ENCODE measurements at places on chromosomes 3 and 15.

DNA sequence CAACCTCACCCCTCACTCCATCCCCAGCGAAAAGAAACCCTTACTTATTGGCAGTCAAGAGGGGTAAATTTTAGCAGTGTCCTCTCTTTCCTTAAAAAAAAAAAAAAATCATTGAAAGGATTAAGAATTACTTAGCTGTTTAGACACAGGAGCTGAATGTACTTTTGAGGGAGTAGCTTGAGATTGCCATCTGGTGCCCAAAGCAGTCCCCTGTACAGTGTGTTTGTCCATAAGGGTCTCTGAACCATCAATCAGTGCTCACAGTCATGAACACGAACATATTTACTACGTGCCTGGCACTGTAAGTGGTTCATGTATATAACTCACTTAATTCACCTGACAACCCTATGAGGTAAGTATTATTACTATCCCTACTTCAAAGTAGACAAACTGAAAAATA, 463.5 kb downstream of the RAP2B start:
- DNase-seq, result no peak

- DNase-seq, result no peak
Measured at GRCh38 chr3:31562525-31562924, 29.8 kb downstream of the STT3B start.

DNA sequence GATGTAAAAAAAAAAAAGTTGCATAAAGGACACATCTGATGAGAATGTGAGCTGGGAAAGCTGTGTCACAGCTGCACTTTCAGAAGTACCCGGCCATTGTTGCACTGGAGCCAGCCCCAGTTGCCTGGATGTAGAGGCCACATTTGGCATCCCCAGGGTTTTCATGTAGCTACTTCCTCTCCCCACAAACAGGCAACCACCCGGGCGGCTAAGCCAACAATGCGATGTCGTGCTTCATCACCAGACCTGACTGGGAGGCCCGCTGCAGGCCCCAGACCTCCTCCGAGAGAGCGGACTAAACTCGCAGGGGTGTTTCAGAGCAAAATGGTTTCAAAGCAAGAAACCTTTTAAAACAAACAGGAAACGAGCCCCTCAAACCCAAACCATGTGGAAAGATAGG, 142.3 kb downstream of the TMCO5A start:
- DNase-seq, result no peak

GRCh38 chr15:53837263-53837662, 77.8 kb upstream of the WDR72 start:
- DNase-seq, result no peak

GRCh38 chr15:97745481-97746071, 214.9 kb upstream of the ARRDC4 start:
- no peak for DNase-seq

DNA sequence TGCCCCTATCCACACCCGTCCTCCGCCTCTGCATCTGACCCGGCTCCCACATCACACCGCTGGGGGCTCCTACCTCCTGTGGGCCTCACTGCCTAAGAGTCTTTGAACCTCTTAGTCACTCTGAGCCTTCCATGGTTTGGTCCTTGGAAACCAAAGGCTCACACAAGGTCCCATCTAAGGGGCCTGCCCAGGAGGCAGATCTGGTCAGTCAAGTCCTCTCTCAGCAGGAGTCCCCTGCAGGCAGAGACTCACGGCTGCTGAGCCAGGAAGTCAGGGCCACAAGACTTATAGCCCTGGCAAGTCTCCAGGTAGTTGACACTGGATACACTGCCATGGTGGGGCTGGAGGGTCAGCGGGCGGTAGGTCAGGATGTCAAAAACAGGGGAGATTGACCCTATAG, 31.2 kb upstream of the ALDH1L1 start:
- no peak for DNase-seq

GRCh38 chr3:111414531-111414930, 127.5 kb upstream of the CD96 start:
- DNase-seq, result no peak

- DNase-seq, result no peak
Measured at GRCh38 chr3:146543461-146544001, 876 bp downstream of the PLSCR1 start.

Data from activated T-helper 9 cell treated with anti-CD3 and anti-CD28 coated beads, Interleukin-2, amount 50 U/mL, for 16 hours (primary cell).